ENCODE measurements at places on chromosomes 7 and 10.
A peak's percentile ranks its signal among the peaks of the same experiment; 100 is the strongest.

DNA sequence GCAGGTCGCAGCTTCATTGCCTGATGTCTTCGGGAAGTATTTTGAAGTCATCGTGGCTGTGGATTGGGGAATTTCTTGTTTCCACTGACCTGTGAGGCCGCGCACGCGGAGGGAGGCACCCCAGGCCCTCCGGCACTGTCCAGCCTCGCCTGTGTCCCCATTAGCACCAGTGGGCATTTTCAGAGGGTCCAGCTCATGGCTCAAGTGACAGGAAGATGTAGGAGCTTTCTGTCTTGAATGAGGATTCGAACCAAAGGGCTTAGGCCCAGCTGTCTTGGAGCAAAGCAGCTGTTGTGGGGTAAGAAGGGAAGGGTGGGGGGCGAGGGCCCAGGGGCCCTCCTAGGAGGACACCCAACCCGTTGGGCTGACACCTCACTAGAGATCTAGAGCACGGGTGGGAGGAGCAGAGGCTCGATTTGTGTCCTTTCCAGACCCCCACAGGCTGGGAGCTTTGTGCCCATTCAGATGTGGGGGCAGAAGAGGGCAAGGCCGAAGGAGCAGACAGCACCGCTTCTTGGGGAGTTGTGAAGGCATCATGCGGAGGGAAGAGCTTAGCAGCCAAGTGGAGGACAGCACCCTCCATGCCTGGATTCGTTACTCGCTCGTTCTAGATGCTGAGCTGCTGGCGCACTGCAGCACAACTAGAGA, 914 bp downstream of the ZNF37A start:
- no peak for DNase-seq

GRCh38 chr10:51861051-51861450, 161.7 kb upstream of the CSTF2T start:
- DNase-seq: no peak

DNA sequence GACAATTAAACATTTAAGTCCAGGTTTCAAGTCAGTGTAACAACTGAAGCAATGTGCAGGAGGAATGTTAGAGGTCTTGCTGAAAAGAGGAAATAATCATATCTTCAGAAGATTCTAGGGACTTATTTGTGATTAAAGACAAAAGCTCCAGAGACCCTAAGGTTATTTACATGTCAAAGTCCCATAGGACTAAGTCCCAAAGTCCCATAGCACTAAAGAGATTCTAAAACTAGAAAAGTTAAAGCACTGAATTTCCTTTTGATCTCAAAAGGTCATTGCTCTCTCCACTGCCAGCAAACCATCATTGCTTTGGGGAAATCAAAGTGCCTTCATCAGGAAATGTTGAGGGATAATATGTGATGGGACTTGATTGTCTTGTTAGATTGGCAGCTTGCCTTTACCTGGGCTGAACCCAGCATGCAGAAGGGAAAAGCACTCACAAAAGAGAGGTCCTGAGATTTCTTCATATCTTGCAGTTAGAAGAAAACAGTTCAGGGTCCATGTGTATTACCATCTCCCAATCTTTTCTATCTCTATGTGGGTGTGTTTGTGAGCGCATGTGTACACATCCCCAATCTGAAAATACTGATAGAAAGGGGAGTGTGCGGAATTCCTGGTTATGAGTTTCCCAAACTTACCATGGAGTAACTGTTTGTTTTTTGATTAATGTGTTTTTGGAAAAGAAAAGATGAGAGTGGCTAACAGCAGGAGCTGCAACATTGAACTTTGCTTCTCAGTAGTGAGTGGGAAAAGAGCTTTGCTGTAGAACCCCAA, 21.8 kb downstream of the NUDT13 start:
- no peak for DNase-seq

DNA sequence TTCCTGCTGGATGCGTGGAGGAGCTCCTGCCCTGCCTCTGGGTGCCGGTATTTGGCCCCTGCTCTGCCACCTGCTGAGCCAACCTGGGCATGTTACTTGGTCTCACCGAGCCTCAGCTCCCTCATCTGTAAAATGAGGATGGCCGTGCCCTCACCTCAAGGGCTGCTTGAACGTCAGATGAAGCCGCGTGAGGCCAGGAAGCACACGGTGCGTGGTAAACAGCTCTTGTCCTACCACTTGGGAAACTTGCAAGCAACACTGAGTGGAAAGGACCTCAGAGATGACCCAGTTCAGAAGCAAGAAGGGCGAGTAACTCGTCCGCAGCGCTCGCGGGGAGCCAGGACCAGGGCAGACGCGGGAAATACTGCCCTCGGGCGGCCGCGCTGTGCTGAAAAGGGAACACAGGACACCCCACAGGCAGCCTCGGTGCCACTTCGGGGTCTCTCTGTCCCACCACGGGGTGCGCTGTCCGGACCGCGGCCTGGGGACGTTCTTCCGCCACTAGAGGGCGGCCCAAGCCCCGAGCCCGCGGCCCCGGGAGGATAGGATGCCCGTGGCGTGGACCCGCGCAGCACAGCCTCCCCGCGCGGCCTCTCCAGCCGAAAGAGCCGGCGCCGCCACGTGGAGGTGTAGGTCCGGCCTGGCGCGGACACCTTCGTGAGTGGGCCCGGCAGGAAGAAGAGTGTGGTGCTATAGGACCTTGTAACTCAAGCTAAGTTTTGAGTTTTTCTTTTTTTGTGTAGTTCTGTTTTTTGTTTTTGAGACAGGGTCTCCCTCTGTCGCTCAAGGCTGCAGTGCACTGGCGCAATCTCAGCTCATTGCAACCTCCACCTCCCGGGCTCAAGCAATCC, 94.1 kb downstream of the PRKAG2 start:
- no peak for DNase-seq

DNA sequence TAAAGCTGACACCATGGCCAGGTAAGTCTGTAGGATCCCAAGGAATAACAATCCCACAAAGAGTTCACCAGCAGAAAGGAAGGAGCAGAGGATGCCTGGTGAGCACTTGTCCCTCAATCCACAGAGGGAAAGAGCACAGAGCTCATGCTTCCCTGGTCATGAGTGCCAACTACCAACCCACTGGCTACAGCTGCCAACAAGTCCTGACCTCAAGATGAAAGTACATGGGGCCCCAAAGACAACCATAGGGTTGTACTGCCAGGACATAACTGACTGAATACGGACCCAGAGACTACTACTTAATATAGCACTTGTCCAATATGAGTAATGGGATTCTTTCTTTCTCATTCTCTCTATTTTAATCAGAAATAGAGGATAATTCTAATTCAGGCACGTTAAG, 83.3 kb downstream of the JCAD start:
- DNase-seq: no peak

- no peak for DNase-seq
These were observed 323.0 kb upstream of the AOAH start for GRCh38 chr7:37047260-37047659.

GRCh38 chr10:2978111-2978510, 89.2 kb upstream of the PFKP start:
- DNase-seq: no peak

GRCh38 chr10:76327441-76327840, 896.0 kb downstream of the LRMDA start:
- DNase-seq: no peak

GRCh38 chr10:69374242-69374641, 42.5 kb downstream of the TACR2 start:
- DNase-seq: no peak

DNA sequence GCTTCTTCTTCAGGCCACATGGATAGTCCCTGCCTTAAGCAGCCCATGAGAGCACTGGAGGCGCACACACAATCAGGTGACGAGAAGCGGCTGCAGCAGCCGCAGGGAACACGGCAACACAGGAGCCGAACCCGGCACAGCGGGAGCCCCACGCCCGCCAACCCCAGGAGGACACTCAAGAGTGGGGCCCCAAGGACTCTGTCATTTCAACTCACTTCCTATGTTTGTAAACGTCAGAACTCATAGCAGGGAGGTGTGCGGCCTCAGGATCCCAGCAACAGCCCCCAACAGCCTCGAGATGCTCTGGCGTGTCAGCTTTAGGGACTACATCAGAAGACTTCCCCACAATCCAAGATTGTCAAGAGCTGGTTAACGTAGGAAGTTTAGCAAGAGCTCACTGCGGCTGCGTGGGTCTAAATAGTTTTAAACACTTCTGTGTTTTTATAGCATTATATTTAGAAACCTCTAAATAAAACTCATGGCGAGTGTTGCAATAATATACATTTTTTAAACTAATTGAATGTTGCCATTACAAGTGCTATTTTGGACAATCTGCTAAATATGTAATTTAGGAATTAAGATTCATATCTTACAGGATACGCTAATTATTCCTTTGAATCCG, 123.4 kb downstream of the MAD1L1 start:
- no peak for DNase-seq

- no peak for DNase-seq
These were observed 732.1 kb upstream of the C7orf33 start for GRCh38 chr7:147858421-147858820.

GRCh38 chr10:74816824-74817498, 9.4 kb upstream of the KAT6B start:
- no peak for DNase-seq

GRCh38 chr10:114431414-114432135, 27.3 kb upstream of the AFAP1L2 start:
- DNase-seq: no peak

GRCh38 chr10:79927111-79927828, 21.6 kb downstream of the SFTPD start:
- no peak for DNase-seq

- no peak for DNase-seq
These were observed 129.1 kb upstream of the AMPH start for GRCh38 chr7:38760226-38760625.

- no peak for DNase-seq
These were observed 649 bp downstream of the IDE start for GRCh38 chr10:92573091-92573797.

DNA sequence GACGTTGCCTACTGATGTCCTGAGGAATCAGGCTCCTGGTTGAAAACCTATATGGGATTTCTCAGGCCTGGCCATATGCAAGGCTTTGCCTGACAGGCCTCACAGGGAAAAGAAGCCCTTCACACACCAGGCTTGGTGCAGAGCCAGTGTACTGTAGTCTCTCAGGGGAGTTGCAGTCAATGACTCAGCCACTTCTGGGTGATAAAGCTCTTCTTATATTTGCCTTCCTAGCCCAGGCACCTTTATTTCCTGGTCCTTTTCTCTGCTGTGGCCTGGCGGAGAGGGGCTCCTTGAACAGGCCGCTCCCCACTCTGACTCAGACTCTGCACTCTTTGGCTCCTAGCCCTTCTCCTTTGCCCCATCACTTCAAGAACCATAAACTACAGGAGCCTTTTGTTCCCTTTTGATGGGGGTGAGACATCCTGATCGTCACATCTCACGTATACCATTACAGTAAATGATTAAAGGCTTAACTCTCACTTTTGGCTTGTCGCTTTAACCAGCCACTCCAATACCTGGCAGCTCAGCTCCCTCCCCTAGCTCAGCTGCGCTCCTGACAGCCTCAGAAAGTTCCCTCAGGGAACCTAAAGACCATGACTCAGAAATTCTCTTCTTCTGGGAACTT, 33.5 kb downstream of the DPY19L1 start:
- DNase-seq: peak; percentile 86

Measured in RWPE2 (cell line).